Ascending aorta (tissue), 2 donors: ENCODE measurements at places on chromosomes 13 and 19. TPM values are rescaled to one million over a fixed set of nuclear protein-coding genes. Genes with fewer than 3 reads are reported as not detected.

The HTR2A gene
- total RNA-seq = not detected

The CTXN1 gene
- not detected for total RNA-seq

DNA sequence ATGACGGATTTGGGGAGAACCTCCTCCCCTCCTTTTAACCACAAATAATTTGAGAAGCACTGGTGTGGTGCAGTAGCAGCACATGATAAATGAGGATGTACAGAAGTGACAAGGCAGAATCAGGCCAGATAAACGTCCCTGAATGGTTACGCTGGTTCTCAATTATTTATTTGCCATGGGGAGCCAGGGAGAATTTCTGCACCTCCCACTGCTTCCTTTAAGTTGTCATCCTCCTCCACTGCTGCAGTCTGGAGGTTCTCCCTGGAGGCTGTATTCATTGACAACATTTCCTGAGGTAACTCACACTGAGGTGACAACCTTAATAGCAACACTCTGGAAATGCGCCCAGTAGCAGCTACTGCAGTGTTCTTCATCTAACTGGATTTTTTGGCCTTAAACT is 308.9 kb upstream of the SLITRK1 start:
- H3K27ac ChIP-seq = no peak overlapping the region
- DNase-seq = no peak
- no peaks in the 10 kb centered on the region for H3K4me1 ChIP-seq

The KIR3DL1 gene
- not detected for total RNA-seq

The SIGLEC14 gene
- 0.75 TPM for total RNA-seq

DNA sequence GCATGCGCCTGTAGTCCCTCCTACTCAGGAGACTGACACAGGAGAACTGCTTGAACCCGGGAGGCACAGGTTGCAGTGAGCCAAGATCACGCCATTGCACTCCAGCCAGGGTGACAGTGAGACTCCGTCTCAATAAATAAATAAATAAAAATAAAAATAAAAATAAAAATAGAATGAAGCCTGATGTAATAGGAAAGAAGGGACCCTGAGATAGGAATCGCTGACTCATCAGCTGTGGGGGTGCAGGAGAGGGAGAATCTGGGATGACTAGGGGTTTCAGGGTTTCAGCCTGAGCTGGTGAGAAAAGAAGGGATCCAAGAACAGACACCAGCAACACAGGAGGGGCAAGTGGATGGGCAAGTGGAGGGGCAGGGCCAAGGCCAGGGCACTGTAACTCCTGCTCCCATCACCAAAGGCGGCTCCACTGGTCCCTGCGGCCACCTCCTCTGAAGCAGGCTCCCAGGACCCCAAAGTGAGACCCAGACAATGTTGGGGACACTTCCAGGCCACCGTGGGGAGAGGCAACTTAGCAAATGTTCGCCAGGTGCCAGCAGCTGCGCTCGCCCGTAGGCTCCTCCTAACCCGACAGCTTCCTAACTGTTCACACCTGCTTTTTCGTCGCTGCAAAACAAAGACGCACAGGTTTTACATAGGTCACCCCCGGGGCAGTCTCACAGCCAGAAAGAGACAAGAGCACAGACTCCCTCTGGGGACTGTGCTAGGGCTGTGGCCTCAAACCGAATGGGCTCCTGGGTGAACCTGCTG is 1.2 kb downstream of the HAUS8 start:
- peak overlapping the region; percentile 82 for H3K27ac ChIP-seq
- H3K36me3 ChIP-seq = no peaks in the 10 kb centered on the region
- H3K27me3 ChIP-seq = no peaks in the 10 kb centered on the region
- peaks cover 25% of the 10 kb centered on the region for H3K4me1 ChIP-seq
- no peak for DNase-seq

DNA sequence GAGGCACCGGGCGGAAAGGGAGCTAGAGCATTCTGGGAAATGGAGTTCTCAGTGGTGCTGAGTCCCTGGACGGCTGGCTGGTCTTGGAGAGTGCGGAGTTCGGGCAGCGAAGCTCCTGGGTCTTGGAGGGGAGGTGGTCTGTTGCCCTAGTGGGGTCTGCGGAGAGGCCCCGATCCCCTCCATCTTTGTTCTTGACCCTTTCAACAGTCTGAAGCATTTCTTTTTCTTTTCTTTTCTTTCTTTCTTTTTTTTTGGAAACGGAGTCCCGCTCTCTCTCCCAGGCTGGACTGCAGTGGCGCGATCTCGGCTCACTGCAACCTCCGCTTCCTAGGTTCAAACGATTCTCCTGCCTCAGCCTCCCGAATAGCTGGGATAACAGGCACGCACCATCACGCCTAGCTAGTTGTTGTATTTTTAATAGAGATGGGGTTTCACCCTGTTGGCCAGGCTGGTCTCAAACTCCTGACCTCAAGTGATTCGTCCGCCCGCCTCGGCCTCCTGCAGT is 440 bp upstream of the SYMPK start:
- H3K36me3 ChIP-seq = peaks cover 6% of the 10 kb centered on the region
- H3K27ac ChIP-seq = no peak overlapping the region
- peaks cover 4% of the 10 kb centered on the region for H3K4me1 ChIP-seq
- no peak for DNase-seq

DNA sequence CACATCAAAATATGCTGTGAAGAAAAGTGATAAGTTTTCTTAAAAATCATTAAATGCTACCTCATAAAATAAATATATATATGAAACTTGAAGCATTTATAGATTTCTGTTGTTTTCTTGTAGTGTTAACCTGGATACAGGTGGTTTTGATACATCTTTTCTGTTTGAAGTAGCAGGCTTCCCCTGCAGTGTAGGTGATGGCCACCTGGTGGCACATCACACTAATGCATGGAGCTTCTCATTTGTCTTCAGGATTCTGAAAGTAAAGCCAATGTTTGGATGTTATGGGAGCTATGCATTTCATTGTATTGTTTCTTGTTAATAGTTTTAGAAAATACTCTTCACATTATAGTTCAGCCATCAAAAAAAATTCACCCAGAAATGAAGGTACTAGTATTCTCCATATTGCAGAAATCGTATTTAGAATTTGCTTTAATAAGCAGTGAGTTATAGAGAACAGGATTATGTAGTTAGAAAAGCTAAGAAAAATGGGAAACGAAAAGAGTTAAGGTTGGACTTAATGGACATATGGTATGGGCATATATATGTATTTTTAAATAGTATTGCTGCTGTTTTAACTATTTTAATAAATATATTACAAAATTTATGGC is 18.7 kb downstream of the GPR180 start:
- no peaks in the 10 kb centered on the region for H3K4me1 ChIP-seq
- no peak for DNase-seq
- H3K27ac ChIP-seq = no peak overlapping the region
- no peaks in the 10 kb centered on the region for H3K27me3 ChIP-seq

DNA sequence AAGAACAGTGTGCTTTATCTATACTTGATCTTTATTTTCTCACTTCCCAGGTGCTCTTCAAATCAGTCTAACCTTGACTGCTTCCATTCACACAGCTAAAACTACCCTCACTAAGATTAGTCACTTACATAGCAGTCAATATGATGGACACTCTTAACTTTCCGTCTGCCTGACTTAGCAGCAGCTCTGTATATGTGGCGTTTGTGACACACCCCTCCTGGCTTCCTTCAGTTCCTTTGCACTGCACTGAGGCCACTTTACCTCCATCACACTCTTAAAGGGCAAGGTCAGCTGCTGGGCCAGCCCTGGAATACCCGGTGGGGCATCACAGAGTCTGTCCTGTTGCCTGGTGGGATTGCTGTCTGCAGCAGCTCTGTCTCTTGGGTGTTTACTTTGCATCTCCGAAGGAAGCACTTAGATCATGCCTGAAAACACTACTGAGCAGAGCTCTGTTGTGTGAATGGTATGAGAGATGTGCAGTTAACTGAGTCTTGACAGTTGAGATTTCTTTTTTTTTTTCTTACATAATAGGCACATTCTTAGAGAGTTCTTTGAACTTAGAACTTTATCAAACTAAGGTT is 35.6 kb upstream of the IL17D start:
- H3K27ac ChIP-seq = no peak overlapping the region
- H3K4me3 ChIP-seq = no peak overlapping the region
- H3K4me1 ChIP-seq = no peaks in the 10 kb centered on the region
- no peaks in the 10 kb centered on the region for H3K27me3 ChIP-seq
- peaks cover 22% of the 10 kb centered on the region for H3K36me3 ChIP-seq

- DNase-seq = no peak
- H3K27ac ChIP-seq = no peak overlapping the region
- H3K4me1 ChIP-seq = no peaks in the 10 kb centered on the region
- no peak overlapping the region for H3K4me3 ChIP-seq
- no peaks in the 10 kb centered on the region for H3K36me3 ChIP-seq
Measured at GRCh38 chr13:69921156-69921555, 186.5 kb upstream of the ATXN8OS start.

DNA sequence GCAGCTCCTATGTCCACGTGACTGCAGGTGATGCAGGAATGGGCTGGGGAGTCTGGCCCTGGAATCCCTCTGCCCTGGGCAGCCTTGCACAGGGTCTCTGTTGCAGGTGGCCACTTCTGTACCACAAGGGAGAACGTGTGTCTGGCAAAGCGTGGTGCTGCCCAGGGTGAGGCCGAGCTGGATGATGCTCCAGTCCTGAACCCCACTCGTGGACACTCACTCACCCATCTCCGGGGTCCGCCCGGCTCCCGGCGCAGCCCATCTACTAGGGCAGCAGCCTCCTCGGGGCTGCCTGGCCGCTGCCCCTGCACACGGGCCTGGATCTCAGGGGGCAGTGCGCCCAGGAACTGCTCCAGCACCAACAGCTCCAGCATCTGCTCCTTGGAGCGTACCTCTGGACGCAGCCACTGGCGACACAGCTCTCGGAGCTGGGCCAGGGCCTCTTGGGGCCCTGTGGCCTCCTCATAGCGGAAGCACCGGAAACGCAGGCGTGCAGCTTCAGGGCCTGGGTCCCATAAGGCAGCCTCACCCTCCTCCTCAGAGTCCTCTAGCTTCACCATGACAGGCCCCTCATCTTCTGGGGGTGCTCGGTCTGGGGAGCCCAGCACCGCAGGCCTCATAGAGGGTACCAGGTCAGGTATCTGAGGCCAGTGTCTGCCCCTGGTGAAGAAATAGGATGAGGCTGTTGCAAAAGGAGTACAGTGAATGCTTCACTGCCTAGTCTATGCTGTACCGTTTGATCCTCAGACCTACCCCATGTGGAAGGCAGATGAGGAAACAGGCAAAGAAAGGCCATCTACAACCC is 2.2 kb downstream of the MZF1 start:
- peaks cover 3% of the 10 kb centered on the region for H3K36me3 ChIP-seq
- H3K4me3 ChIP-seq = no peak overlapping the region
- peaks cover 4% of the 10 kb centered on the region for H3K4me1 ChIP-seq
- no peak for DNase-seq

The CNFN gene
- not detected for total RNA-seq

- H3K4me1 ChIP-seq = no peaks in the 10 kb centered on the region
- no peaks in the 10 kb centered on the region for H3K27me3 ChIP-seq
- H3K36me3 ChIP-seq = no peaks in the 10 kb centered on the region
- peak within 1 kb of the TSS; percentile 53 for H3K27ac ChIP-seq
- H3K4me3 ChIP-seq = peak within 1 kb of the TSS; percentile 15
- DNase-seq = no peak
Measured at GRCh38 chr19:51124729-51125128, at the start of gene SIGLEC9. SIGLEC9 (plus strand) TSS chr19:51124906; CDS start chr19:51124975, 69 bp downstream.

DNA sequence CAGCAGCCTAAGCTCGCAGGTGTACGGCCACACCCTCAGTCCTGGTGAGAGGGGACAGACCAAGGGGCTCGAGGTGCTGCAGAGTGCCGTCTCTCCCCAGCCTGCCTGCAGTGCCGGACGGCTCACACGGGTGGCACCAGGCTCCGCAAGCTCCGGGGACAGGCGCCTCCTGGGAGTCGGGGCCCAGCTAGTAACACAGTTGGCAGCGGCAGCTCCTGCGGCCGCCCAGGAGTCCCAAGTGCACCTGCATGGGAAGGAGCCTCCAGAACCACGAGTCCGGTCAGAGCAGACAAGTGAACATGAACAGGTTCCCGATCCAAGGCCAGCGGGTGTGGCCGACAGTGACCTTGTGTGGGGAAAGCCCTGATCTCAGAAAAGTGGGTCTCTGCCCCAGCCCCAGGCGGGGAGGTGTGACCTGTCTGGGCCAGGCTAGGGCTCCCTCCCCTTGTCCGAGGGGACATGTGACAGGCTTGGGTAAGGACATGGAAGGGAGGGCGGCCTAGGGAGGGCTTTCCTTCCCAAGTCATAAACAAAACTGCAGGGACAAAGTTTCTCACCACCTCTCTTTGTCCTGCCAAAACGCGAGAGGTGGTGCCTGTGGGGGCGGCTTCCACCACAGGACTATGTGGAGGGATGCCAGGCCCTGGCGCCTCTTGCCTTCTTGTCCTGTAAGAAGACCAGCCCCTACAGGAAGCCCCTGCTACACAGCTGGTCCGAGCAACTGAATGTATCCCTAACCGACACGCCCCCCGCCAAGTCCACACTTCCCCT is 46.5 kb downstream of the MLLT1 start:
- peak overlapping the region; percentile 8 for H3K4me3 ChIP-seq
- peak overlapping the region; percentile 24 for H3K27ac ChIP-seq

The ZNF99 gene
- total RNA-seq = not detected

DNA sequence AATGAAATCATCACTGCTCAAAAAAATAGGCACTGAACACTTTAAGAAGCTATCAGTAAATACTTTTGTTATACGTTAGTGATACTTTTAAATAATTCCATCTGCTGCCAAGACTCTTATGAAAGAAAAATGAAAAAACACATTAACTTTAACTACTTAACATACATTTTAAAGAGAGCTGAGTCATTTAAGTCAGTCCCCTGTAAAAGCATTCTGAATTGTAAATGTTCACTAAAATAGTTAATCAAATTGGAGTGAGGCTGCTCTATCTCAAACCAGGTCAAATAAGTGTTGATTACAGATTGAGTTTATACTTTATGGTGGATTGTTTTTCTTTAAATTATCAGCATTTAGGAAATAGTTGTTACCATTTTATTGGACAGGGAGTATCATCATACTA is 274.2 kb downstream of the MYO16 start:
- H3K36me3 ChIP-seq = no peaks in the 10 kb centered on the region
- DNase-seq = no peak
- no peaks in the 10 kb centered on the region for H3K27me3 ChIP-seq
- no peak overlapping the region for H3K27ac ChIP-seq
- H3K4me1 ChIP-seq = no peaks in the 10 kb centered on the region
